ENCODE measurements at places on chromosomes 4 and X.
A peak's percentile ranks its signal among the peaks of the same experiment; 100 is the strongest.

- DNase-seq, result no peak
Measured at GRCh38 chrX:132271311-132271778, 52.1 kb upstream of the RAP2C start.

DNA sequence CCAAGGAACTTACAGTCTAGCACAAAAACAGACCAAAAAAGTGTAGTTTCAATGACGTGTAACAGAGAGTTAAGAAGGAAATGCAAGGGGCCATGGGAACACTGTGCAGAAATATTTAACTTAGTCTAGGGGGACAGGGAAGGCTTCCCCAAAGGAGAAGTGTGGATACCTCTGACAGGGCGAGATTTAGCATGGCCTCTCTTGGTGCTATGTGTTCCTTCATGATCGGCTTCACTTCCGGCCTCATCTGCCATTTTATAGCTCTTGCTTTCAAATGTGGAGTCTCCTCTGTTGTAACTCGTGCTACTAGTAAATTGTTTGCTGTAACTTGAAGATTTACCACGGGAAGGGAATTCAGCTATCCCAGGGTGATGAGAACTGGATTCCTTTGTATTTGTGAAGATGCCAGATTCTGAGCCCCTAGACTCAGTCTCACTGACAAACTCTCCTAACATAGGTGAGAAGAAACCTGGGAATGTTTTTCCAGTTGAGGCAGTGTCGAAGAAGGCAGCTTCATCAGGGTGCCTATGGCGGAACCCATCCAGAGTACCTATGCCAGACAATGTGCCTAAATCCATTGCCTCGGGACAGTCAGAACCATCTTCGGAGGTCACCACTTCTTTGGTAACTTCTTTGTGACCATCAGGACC, 5.0 kb downstream of the FGA start:
- no peak for DNase-seq

DNA sequence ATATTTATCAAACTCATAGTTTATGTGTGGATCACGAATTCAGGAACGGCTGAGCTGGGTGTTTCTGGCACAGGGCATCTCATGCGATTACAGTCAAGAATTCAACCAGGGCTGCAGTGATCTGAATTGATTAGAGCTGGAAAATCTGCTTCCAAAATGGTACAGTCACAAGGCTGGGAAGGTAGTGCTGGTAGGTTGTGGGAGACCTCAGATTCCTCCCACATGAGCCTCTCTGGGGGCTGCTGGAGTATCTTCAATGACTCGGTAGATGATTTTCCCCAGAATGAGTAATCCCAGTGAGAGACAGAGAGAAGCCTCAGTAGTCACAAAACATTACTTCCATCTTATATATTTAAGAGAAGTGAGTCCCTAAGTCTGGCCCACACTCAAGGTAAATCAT, 36.2 kb upstream of the PRDX4 start:
- no peak for DNase-seq

DNA sequence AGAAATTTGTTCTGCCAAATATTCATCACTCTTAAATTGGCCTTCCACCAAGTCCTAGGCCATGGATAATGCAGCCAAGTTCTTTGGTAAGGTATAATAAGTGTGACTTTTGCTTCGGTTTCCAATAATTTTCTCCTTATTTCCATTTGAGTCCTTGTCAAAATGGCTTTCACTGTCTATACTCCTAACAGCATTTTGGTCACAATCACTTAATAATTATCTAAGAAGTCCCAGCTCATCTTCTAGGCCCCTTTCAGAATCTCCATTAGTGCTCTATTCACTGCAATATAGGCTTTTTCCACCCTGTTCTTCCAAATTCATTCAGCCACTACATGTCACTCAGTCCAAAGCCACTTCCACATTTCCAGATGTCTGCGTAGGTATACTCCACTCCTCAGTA, 51.0 kb upstream of the SPIN4 start:
- no peak for DNase-seq

DNA sequence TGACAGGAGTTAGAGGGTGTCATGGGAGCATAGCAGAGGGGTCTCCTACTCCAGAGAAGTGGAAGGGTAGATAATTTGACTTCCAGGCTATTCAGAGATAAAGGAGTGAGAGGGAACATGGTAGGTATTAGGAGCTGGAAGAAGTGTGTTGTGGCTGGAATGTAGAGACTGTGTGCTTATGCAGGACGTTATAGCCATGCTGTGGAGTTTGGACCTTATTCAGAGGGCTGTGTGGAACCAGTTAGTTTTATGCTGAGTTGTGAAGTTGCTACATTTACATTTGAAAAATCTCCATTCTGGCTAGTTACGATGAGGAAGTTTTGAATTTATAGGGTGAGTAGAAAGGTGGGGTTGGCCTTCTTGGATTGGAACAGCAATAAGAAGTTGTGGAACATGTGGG, 67.5 kb downstream of the FIP1L1 start:
- DNase-seq, result no peak

DNA sequence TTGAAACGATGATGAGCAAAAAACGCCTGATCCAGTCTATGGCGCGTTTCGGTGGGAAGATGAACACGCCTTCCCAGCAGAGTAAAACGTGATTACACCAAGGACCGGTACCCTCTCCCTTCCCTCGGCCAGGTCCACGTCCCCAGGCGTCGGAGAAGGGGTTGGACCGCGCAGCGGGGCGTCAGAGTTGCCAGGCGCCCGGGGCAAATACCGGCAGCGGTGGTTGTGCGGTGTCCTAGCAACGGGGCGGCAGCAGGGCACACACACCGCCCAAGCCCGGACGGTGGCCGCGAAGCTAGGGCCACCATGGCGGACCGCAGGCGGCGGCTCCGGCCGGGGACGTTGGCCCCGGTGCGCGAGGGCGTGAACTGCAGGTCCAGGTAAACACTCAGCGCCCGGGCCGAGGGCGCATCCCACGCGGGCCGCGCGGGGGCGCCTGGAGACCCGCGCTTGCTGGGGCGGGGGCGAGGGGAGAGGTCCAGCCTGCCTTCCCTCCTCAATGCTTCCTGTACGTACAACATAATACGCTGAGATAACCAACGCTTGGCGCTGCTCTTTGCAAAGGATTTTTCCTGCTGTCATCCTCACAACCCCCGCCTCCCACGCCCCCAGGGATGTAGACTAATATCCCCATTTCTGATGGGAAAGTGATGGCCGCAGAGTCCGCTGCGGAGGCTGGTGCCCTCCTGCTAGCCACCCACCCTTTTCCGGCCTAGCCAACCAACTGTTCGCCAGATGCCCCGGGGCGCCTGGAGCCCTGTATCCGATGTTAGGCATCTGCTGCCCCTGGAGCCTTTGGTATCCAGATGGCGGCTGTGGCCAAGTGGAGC, at the start of gene FAM47E:
TSS of gene FAM47E (plus strand) at position 281 of the 830 bp plus-strand sequence. CDS start at position 307, 26 bp downstream.
- peak; percentile 32 for DNase-seq

- no peak for DNase-seq
Measured at GRCh38 chr4:54930226-54930625, 195.2 kb downstream of the KDR start.

DNA sequence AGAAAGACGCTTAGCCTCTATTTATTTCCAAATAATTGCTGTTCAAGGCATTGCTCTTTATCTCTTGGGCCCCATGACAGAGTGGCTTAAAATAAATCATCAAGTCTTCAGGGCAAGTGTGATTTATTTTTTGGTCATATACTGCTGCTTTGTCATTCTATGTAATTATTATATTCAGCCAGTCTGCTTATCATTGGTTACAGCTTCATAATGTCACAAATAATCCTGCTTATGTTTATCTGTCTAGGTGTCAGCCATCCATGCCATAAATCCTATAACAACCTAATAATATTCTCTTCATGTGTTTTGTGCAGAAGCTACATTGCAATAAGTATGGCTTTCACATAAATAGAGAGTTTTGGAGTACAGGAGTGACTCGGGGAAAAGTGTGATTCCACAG, 41.0 kb downstream of the HHIP start:
- no peak for DNase-seq

GRCh38 chr4:186746581-186746980, 22.9 kb upstream of the FAT1 start:
- no peak for DNase-seq

DNA sequence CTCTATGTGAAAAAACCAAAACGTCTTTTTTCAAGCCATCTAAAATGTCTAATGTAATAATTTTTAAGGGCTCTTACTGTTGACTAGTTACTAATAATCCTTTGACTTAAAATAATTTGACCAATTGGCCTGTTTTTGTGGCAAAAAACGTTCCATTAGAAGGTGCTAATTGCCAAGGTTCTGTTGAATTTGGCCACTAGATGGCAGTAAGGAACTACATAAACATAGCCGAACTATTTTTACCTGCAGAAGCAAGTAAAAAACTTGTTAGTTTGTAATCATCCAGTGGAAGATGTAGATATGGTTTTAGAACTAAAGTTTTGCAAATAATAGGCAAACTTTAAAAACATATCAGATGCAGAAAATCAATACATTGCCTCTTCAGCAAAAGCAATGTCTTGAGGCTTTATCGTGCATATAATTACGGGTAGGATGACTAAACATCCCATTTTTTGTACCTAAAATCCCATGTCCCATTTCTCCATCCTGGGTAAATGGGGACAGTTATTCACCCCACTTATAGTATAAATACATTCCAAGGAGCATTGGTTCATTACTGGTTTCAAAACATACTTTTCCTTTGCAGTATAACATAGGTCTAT, 57.6 kb downstream of the PROM1 start:
- DNase-seq, result peak; percentile 65

DNA sequence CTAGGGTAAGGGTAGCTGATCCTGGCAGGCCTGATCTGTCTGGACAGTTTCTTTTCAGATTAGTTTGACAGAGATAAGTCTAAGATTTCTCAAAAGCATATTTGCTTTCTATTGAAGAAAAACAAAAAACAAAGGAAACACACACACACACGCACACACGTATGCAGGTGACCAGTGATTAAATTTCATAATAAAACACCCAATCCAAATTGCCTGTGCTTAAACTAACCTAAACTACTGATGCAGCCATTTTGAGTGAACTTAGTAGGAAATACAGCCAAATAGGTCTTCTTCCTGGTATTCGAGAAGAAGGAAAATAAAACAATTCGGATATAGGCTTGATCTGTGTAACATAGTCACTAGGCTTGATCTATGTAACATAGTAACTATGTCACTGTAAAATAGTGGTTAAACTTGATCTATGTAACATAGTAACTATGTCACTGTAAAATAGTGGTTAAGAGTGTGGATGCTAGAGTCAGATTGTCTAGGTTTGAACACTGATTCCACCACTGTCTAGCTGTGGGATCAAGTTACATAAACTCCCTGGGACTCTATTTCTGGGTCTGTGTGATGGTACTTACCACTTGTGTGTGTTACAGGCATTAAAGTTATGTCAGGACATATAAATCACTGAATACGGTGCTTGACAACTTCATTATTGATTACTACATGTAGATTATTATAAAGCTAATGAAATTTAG, 9.8 kb upstream of the CCNG2 start:
- no peak for DNase-seq

DNA sequence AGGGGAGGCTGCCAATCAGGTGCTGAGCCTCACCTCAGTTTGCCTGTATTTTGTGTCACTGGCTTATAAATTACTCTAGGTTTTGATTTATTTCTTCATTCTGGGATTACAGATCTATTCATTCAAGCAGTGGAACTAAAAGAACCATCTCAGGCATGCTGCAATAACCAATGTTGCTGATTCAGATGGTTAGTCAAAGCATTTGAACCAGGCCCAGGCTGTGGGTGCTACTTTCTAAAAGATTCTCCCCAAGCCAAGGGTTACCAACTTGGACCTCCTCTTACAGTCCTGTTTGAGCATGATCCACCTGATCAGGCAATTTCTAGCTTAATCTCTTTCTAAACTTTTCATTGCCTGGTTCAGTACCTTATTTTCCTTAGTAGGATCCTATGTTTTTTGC, 67.2 kb downstream of the TMEM131L start:
- DNase-seq, result no peak

- no peak for DNase-seq
Measured at GRCh38 chr4:154491341-154492271, at the start of gene DCHS2. Gene DCHS2 (minus strand): TSS chr4:154491799. CDS start chr4:154491355, 444 bp downstream.

DNA sequence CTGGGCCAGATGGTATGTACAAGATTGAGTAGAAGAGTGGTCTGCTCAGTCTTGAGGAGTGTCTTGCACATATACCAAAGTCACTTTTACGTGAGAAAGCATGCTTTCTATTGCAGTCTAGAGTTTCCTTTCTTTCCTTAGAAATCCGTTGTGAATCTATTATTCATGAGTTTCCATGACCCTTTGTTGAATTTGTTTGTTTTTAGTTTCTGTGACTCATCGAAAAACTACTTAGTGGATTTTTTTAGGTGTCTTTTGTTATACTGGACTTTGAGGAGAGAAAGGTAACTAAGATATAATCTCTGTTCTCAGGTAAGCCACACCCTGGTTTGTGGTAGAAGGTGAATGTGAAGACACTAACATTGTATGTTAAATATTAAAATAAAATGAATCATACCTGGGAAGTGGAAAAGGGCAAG, 23.0 kb downstream of the GALNT7 start:
- no peak for DNase-seq

GRCh38 chrX:150635952-150636351, 57.2 kb upstream of the MTMR1 start:
- DNase-seq, result no peak

- DNase-seq, result no peak
Measured at GRCh38 chr4:187903700-187904099, 91.9 kb upstream of the ZFP42 start.

DNA sequence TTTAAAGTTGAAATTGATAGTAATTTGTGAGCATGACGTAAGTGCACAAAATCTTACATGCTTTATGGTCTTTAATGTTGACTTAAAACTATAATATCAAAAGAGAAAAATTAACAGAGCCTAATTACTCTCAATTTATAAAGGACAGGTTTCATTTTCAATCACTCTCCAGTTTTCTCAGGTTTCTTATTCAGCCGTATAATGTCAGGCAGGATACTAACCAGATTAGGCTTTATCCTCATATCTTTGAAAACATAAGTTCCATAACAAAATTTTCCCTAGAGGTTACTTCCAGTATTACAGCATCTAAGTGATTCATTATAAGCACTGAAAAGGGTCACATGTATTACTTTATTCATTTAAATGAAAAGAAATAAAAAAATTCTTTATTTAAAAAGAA, 492.1 kb downstream of the PACRGL start:
- DNase-seq, result no peak

GRCh38 chr4:13678186-13678924, 50.8 kb upstream of the BOD1L1 start:
- no peak for DNase-seq

DNA sequence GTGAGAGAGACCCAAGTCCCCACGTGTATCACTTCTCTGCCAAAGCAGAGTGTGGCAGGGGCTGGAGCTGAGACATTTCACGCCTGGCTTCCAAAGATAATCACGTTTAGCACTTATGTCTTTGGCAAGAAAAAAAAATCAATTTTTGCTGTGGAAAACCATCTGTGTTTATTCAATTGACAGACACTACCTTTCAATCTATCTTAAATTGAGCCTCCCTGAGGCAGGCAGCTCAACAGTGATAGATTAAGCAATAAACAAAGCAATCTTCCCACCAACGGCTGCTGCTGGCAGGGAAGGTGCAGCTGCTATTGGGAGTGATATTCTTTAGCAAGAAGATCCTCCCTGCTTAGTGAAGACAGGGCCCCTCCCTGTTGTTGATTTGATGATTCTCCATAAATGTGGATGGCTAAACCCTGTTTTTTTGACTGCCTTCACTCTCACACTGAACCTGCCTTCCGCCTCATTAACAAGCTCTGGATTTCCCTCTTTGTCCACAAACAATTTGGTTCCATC, 11.6 kb upstream of the MAGEB17 start:
- no peak for DNase-seq

- peak; percentile 22 for DNase-seq
Measured at GRCh38 chr4:105060628-105061027, 86.0 kb upstream of the TET2 start.

Measured in CD4-positive, alpha-beta T cell treated with Interleukin-12 subunit alpha and Interleukin-12 subunit beta, for 1 hour (primary cell).